ENCODE measurements at places on chromosomes 2 and 18. TPM values are rescaled to one million over a fixed set of nuclear protein-coding genes. Genes with fewer than 3 reads are reported as not detected.

Gene FOXD4L1
- total RNA-seq: 0.64 TPM

Gene EGR4
- total RNA-seq: 0.28 TPM

Gene CYP27A1
- total RNA-seq: 0.14 TPM

Gene HDLBP
- total RNA-seq: 261 TPM

Gene NCKAP5
- total RNA-seq: 1.3 TPM

Gene FHOD3
- 2.8 TPM for total RNA-seq

Gene C1QL2
- 0.18 TPM for total RNA-seq

Gene SERPINB7
- 1.7 TPM for total RNA-seq

Gene C2orf78
- not detected for total RNA-seq

Gene CLEC4F
- not detected for total RNA-seq

Gene CCDC74B
- 7.4 TPM for total RNA-seq

Gene REL
- 3.4 TPM for total RNA-seq

Gene TUBB8B
- total RNA-seq: not detected

Gene HOXD13
- 0.34 TPM for total RNA-seq

Gene HTR2B
- total RNA-seq: 0.09 TPM

Gene STEAP3
- 47.6 TPM for total RNA-seq

Gene SCN2A
- not detected for total RNA-seq

Gene SNTG2
- not detected for total RNA-seq

Gene TSPYL6
- not detected for total RNA-seq

Gene SIX2
- total RNA-seq: 0.35 TPM

Gene DLX1
- 3.5 TPM for total RNA-seq

Gene UGT1A3
- 0.13 TPM for total RNA-seq

Gene C2orf92
- 0.35 TPM for total RNA-seq

Gene EML6
- total RNA-seq: 1.2 TPM

Gene TRPM8
- total RNA-seq: 0.59 TPM

Gene CXCR1
- not detected for total RNA-seq
